IPS DF 19.7 (cell line): ENCODE measurements at places on chromosomes 16 and 17.
A peak's percentile ranks its signal among the peaks of the same experiment; 100 is the strongest.

DNA sequence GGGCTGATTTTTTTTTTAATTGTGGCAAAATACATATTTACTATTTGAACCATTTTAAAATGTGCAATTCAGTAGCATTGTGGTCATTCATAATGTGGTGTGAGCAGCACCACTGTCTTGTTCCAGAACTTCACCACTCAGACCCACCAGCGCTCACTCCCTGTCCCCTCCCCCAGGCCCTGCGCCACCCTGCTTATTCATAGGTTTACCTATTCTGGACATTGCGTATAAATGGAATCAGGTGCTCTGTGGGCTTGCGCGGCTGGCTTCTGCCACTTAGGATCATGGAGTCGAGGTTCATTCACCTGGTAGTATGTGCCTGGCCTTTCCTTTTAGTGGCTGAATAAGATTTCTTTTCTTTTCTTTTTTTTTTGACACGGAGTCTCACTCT lies 59.4 kb downstream of the NT5M start:
- no peak for DNase-seq

GRCh38 chr17:33436321-33436720 lies 143.2 kb upstream of the ASIC2 start:
- DNase-seq: no peak

DNA sequence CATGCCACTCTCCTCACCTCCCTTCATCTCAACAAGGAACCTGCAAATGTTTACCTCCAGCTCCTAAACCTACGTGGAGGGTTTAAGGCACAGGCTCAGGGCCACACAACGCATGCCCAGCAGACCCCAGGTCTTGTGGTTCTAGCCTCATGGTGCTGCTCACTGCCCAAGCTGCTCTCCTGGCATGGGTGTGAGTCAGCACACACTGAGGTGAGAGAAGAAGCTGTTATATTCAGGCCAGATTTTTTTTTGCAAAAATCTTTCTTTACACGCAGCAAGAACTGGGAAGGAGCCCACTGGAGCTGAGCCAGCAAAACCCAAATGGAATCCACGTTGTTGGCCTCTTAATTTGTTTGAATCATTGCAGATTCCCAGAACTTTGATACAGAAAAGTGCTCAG lies 5.5 kb upstream of the C16orf96 start:
- no peak for DNase-seq

- DNase-seq: no peak
These were observed 1.2 kb downstream of the GNA13 start for GRCh38 chr17:65055280-65055707.

- DNase-seq: no peak
These were observed 65.8 kb downstream of the CREBBP start for GRCh38 chr16:3814755-3815154.

- DNase-seq: no peak
These were observed 352.2 kb upstream of the TNRC6C start for GRCh38 chr17:77606146-77606864.

GRCh38 chr16:66189951-66190350 lies 176.5 kb upstream of the CDH5 start:
- no peak for DNase-seq

- DNase-seq: no peak
These were observed 61.7 kb downstream of the KPNA2 start for GRCh38 chr17:68097161-68097805.

- DNase-seq: peak; percentile 67
These were observed 5.8 kb downstream of the ZG16B start for GRCh38 chr16:2835638-2836493.

DNA sequence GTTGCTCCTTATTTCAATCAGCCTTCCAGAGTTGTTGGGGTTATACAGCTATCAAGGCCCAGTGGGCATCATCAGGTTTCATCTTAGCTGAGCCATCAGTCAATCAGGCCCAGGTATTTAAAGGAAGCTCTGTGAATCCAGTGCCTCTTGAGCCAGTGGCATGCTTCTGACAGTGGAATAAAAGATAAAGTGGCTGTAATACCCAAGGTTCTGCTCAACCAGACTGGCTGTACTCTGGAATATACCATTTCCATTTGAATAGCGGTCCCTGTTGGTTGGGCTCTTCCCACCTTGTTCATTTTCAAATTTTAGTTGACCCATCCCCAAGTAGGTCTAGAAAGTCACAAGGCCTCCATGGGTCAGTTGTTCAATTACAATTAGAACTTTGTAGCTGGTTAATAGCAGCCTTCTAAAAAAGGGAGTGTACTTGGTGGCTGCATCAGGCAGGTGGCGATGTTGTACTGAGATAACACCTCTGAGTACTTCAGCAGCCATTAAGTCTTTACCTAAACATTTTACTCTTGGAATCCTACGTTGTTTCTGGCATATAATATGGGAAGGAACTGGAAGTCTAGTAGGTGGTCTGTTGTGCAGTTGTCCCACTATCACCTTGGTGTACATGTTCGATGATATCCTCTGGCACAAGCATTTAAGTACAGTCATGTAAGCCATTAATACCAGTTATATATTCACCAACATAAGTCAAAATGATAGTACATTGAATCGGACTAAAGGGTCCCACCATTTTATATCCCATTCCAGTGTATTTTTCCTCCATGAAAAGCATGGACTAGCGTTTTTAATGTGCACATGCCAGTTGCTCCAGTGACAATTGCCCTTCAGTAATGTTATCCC lies 294.1 kb downstream of the BCAS3 start:
- peak; percentile 20 for DNase-seq

- DNase-seq: no peak
These were observed 406.0 kb upstream of the MAF start for GRCh38 chr16:80006241-80007215.

DNA sequence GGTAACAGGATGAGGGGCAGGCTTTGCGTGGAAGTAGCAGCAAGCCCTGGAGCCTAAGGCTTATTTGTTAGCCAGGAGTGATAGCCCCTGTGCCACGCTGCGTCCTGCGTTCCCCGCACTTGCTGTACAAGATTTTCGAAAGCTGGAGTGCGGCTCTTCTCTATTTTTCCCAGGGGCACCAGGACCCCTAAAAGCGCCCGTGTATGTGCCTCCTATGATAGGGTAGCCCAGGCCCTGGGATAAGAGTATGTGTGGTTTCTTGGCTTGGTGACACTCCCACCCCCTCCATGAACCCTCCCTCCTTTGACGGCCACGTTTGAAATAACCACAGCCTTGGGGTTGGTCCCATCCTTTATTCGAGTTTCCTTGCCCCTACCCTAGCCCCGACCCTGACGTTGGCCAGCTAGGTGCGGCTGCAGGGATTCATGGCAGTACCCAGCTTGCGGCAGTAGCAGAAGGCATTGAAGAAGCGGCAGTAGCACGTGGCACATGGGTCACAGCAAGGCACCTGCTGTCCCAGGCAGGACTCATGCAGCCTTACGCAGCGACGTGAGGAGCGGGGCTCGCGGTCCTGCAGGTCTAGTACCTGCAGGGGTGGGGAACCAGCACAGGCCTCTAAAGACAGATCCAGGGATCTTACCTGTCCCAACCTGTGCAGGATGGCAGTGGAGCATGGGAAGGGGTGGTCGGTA lies 968 bp downstream of the AGRP start:
- DNase-seq: no peak

DNA sequence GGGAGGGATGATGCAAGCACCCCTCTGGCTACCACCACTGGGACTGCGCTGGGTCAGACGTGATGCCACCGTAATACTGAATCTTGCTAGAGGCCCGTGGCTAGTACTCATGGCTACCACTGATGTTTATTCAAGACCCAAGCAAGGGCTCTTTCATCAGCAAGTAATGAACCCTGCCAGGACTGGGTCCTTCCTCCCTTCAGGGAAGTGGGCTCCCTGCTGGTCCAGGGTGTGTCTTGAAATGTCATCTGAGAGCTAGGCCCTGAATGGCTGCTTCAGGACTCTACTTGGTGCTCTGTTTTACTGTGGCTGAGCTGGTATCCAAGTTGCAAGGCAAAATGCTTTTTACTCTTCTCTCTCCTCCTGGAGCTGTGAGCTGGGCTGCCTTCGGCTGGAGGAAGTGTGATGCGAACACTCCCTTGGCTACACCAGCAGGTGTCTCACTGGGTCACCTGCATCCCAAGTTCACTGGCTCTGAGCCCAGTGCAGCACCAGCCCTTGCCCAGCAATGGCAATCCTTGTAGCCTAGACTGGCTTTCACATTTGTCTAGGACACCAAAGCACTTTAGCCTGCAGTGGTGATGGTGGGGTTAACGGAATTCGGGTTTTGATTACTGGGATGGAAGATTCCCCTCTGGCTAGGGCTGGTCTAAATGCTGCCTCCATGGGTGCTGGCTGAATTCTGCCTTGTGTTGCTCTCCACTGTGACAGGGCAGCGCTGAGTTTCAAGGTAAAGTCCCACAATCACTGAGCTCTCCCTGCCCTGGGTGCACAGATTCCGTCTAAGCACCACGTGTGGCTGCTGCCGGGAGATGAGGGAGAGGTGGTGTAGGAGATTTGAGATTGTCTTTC lies 98.6 kb downstream of the USP22 start:
- peak; percentile 57 for DNase-seq

- DNase-seq: no peak
These were observed 17.9 kb downstream of the SEC14L5 start for GRCh38 chr16:4976079-4976478.

DNA sequence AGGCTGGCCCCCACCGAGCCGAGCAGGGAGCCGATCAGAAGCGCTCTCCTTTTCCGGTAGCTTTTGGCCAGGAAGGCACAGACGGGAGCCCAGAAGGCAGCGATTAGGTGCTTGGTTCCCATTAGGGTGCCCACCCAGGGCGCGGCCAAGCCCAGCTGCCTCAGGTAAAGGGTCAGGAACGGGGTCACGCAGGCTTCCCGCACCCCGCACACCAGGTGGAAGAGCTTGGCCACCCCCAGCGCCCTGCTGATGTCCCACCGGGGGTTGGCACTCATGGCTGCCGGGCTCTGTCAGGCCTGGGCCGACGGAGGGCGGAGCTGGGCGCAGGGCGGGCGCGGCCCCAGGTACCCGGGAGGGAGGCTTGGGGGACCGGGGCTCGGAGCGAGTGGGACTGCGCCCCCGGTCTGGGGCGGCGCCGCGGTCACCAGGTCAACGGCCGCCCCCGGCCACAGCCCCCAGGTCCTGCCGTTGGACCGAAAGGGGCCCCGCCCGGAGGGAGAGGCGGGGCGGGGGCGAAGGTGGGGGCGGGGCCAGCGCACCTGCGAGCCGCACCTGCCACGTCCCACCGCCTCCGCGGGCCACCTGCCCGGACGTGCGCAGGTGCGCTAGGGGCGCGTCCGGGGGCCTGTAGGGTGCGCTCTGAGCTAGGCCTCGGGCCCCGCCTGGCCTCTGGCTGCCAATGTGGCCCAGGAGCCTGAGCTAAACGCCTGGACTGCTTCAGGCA lies at the start of gene MFSD6L:
MFSD6L (minus strand) TSS at position 520 of the 724 bp plus-strand sequence; CDS start at position 275, 245 bp downstream.
- DNase-seq: no peak

- no peak for DNase-seq
These were observed 31.2 kb downstream of the TMEM238L start for GRCh38 chr17:10772425-10773380.

- no peak for DNase-seq
These were observed 35.4 kb upstream of the LITAF start for GRCh38 chr16:11621920-11622651.

DNA sequence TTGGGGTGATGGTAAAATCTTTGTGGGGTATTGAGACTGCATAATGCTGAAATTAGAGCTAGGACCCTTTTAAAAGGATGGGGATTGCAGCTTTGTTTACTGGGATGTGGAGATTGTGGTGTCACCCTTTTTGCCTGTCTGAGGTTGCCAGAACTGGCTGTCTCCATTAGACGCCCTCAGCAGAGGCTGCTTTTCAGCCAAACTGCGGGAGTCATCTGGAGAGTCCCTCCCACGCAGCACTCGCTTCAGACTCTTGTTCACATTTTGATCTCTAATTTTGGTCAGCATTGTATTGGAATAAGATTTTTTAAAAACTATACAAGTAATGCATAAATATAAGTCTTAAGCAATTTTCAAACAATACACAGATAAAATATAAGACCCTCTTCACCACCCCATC lies 27.9 kb upstream of the JPT2 start:
- no peak for DNase-seq

DNA sequence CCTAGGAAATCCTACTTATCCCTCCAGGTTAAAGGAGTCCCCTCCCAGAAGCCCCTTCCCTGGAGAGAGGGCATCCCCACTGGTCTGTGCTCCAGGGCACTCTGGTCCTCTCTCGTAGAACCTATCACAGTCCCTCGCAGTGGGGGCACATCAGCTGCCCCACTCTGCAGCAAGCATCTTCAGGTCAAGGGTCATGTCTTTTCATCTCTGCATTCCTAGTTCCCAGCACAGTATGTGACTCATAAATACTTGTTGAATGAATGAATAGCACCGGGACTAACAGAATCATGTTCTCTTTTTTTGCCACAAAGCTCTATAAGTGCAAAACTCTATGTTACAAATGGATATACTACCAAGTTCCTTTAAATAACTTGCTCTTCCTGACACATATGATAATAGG lies 36.0 kb downstream of the RNF157 start:
- no peak for DNase-seq

GRCh38 chr16:66512272-66513110 lies 37.4 kb downstream of the TK2 start:
- no peak for DNase-seq

- no peak for DNase-seq
These were observed 13.6 kb downstream of the ATPAF2 start for GRCh38 chr17:18025241-18025944.

GRCh38 chr17:82238472-82239201 lies 9.8 kb downstream of the SLC16A3 start:
- no peak for DNase-seq

DNA sequence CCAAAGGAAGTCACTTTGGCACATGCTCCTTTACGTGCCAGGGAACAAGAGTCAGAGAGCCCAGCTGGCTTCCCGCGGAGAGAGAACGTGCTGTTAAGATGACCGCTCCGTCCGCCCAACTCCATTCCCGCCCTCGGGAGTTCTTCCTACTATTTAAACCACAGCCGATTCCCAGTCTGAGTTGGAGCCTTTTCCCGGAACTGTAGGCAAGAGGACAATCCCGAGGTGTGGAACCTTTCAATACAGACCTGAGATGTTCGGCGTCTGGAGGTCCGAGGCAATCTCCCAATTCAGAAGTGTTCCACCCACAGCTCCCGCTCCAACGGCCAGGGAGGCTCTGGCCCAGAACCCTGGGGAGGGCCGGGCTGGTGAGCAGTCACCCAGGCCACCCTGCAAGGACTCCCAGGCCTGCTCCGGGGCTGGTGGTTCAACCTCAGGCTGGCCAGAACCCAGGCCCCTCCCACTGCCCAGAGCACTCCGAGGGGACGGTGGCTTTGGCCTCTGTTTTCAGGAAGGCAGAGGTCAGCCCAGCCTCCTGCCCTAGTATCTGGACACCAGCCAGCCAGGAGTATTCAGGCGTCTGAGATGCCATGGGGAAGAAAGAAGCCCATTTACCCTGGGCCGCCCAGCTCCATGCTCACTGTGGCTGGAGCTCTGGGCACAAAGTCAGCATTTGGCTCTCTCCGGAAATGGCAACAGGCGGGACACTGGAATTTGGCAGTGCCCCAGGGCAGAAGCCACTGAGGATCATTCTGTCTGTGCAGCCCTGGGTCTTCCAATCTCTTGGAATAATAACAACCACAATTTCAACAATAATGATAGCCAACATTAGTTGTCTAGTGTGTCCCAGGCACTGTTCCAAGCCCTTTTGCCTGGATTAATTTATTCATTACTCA lies 21.4 kb downstream of the EMP2 start:
- DNase-seq: no peak

GRCh38 chr16:27852681-27853080 lies 210.8 kb downstream of the GSG1L start:
- no peak for DNase-seq

GRCh38 chr16:3610698-3611145 lies 684 bp downstream of the SLX4 start:
- DNase-seq: no peak
